ENCODE measurements at places on chromosomes 2 and 18.

DNA sequence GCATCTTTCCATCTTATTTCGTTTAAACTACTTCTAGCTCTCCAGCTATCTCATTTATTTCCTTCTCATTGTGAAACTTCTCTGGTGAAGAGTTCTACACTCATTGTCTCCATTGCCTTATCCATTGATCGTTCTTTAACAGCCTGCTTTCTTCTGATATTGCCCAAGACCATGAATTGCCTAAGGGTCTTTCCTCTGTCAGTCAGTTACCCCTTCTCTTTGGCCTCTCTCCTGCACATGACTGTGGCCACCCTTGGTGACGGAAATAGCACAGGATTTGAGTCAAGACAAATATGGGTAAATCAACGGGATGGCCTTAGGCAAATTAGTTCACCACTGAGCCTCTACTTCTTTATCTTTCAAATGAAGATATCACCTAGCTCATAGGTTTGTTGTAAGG lies 26.6 kb downstream of the NHEJ1 start:
- no peak for DNase-seq

DNA sequence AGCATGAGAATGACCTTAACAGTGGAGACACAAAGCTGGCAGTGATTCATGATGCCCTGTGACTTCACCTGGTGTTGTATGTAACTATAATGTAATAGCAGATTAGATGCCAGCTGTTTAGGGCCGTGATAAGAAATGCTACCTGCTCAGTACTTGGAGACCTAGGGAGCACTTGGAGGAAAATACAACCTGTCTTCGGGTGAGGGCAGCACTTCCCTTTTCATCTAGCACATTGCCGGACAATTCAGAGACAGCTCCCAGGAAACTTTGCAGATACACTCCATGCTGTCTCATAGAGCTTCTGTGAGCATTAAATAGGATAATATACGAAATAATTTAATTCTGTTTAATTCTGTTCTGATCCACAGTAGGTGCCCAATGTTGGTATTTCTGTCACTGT lies 668.5 kb downstream of the TSN start:
- no peak for DNase-seq

DNA sequence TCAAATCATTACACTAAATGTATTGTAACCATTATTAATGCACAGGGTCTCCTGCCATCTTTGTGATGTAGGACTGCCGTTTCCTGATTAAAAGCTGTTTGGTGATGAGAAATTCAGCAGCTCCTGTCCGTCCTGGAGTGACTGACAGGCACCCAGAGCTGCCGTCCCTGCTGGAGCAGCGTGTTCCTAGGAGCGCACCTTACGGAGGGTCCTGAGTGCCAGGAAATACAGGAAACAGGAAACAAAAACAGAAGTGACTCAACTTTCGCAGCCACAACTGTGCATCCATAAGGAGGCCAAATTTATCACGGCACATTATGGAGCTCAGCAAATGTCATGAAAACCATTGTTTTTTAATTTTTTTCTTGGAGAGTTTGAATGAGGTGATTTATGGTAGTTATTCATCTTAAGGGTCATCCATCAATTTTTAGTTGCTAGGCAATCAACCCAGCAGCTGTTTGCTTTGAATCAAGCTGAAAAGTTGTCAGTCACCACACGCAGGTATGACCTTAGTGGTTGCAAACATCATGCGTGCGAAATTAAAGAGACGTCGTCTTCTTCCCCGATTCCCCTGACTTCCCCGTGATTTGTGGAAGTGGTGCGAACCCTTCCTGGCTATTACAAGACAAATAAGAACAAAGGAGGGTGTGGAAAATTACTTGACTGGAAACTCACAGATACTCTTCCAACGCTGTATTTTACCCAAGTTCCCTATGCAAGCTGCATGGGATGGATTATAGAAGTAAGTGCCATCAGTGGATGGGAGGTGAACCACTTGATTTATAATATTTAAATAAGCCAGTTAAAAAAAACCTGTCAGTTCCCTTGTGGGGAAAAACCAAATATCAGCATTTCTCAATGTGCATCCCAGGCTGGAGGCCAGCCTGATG lies 19.8 kb downstream of the TSHZ1 start:
- DNase-seq = no peak

GRCh38 chr2:207048416-207048815 lies 109.1 kb downstream of the CPO start:
- no peak for DNase-seq

DNA sequence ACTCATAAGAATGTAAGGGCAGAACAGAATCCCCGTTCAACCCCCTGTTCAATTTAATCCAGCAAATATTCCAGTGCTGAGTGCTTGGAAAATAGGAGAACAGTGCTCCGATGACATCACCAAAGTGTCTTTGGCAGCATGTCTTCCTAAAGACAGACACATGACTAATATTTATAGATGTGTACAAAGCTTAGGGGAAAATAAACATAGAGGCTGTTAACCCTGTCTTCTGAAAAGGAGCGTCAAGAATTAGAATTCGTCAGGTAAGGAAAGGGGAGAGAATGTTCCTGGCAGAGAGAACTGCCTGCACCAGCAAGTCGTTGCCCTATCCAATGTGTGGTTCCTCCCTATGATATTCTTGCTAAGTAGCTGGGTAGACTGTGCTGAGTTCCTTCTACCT lies 72.7 kb downstream of the PLB1 start:
- no peak for DNase-seq

DNA sequence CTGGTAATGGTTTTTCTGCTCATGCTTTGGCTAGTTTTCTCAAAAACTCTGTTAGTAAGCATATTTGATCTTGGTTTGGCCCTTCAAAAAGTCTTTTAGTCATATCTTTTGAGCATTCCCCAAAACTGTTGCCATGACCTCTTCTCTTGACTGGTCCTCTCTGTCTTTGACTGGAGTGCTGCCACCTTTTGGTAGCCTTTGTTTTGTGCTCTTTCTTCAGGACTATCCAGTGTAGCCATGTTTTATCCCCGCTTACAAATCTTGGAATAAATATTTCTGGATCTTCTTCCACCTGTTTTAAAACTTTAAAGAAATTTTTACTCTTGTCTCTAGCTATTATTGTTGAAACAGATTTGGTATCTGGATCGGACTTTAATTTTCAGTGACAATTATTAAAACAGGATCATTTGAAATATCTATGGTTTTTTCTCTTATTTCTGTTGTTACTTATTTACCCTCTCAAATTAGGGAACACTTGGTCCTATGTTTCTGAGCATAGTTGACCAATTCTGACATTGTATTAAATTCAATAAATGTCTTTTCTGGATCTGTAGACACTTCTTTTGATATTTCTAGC lies 965 bp upstream of the ELOA2 start:
- DNase-seq = peak; percentile 29

GRCh38 chr2:13660231-13660630 lies 943.5 kb downstream of the TRIB2 start:
- DNase-seq = no peak

DNA sequence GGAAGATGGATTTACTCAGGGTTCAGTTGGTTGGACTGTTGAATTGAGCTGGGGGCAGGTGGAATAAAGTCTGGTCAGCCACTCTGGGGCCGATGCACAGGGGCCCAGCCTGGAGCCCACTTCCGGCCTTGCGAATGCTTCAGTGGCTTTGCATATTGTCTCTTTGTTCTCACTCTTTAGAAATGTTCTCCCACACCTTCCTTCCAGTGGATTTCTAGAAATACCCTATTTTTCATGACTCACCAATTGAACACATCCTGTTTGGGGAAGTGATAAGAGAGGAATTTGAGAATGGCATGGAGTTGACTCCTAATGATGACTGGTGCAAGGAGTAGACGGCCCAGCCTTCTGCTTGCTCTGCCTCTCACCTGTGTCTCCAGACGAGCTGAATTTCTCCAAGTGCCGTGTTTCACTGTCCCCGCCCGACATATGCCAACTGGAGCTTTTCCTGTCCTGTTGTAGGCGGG lies 28.1 kb downstream of the ASAP2 start:
- DNase-seq = peak; percentile 89

- DNase-seq = peak; percentile 84
Measured at GRCh38 chr2:96260387-96261260, 5.2 kb downstream of the TMEM127 start.

- DNase-seq = no peak
Measured at GRCh38 chr2:102014041-102014345, 22.2 kb downstream of the IL1R2 start.

- DNase-seq = no peak
Measured at GRCh38 chr2:102453501-102453900, 19.5 kb upstream of the SLC9A4 start.

GRCh38 chr2:206611191-206611590 lies 31.1 kb upstream of the FAM237A start:
- DNase-seq = no peak

GRCh38 chr2:103496850-103497249 lies 735.0 kb downstream of the TMEM182 start:
- no peak for DNase-seq

DNA sequence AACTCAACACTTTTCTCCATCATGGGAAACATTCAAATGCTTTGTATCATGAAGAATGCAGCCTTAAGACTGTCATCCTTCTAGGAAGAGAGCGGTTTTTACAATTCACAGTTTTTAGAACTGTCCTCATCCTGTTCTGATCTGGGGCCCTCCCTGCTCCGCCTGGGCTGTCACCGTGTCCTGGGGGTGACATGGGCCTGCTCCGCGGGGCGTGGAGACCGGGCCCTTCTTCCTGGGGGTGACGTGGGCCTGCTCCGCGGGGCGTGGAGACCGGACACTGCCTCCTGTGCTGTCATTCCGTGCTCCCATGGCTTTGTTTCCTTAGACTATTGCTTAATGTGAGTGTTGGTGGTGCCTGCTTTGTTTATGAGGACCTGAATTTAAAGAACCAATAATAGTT lies 122.8 kb downstream of the TMEM18 start:
- DNase-seq = no peak

DNA sequence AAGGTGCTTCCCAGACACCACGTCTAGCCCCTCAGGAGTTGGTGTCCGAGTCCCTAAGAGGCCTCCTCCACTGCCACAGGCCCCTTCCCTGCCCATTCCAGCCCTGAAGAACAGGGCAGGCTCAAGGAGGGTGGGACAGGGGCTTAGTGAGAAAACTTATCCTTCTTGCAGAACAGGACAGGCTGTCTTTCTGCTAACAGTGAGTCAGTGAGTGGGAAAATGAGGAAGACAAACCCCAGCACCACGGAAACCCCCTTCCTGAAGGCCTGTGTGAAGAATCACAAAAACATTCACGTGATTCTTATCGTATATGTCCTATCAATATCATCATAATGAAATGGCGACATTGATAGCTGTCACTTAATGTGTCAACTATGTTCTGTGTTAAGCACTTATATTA lies 9.8 kb downstream of the FZD7 start:
- DNase-seq = no peak

DNA sequence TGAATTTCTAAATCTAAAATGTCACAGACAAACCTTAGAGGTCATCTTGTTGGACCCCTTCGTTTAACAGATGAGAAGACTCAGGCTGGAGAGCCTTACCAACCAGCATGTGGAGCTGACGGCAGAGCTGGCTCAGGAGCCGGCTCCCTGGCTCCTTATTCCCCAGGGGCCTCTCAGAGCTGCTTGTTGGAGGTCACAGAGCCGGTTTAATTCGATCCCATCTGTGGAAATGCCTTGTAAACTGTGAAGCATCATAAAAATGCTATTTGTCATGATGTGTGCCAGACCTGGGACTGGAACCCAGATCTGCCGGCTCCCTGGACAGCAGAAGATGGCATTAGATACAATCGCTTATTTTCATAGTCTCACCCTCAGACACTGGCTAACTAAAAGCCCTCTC lies 8.2 kb upstream of the CIB4 start:
- no peak for DNase-seq

GRCh38 chr2:152075461-152076050 lies 23.3 kb downstream of the CACNB4 start:
- no peak for DNase-seq

DNA sequence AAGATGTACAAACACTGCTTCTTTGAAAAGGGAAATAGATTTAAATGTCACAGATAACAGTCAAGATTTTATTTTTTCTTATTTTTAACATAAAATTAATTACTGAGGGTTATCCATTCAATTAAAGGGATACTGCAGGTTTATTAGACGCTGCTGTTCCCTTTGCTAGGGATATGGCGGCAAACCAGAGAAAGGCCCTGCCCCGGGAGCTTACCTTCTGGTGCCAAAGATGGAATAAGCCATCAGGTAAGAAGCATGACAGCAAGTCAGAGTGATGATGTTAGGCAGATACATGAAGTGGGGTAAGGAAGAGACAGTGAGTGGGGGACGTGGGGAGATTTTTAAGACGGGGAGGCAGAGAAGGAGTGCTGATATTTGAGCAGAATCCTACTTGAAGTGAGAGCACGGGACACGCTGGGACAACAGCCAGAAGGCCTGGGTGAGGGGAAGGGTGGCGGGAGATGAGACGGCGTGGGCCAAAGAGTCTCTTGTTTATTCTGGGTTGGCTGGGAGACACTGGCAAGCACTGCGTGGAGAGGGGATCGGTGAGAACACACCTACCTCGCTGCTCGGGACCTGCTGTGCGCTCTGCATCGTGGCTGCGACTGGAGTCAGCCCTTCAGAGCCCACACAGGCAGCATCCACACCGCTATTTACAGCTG lies 250.5 kb upstream of the TMEM200C start:
- DNase-seq = no peak

- no peak for DNase-seq
Measured at GRCh38 chr2:157348291-157348921, 22.8 kb upstream of the ERMN start.

DNA sequence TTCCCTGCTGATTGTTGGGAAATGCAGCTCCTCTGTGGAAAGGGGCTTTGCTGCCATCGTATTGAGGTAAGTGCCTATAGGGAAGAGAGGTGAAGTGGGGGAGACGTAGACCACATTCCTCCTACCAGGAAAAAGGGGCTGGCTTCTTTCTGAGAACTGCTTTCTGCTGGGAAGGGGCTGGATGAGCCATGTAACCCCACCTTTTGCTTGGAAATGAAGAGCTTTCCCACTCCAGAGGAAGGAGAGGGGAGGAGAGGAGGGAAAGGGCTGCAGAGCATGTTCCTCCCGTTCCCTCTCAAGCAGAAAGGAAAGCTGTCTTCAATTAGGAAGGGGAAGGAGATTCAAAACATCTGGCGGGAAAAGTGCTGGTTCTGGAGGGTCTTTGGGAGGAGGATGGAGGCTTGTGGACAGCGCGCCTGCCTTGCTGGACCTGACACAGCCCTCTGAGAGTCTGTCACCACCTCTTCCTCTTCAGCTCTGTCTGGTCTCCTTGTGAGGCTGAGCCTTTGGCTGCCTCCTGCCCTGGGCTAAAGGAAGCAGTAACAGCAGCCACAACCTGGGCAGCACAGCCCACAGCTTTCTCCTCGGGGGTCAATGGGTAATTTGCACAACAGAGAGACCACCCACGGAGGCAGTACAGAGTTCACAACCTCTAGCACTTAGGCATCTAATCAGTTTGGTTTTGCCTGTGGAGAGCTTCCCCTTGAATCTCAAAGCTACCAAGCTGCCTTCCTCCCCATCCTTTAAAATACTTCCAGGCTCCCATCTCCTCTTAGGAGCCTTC lies 410.0 kb upstream of the TNP1 start:
- no peak for DNase-seq

- DNase-seq = no peak
Measured at GRCh38 chr2:26651470-26651771, 10.3 kb upstream of the CIB4 start.

Measured in H4 (cell line).